Karpas-422 (cell line): ENCODE measurements at places on chromosomes 5 and 9. TPM values are rescaled to one million over a fixed set of nuclear protein-coding genes. Genes with fewer than 3 reads are reported as not detected.

DNA sequence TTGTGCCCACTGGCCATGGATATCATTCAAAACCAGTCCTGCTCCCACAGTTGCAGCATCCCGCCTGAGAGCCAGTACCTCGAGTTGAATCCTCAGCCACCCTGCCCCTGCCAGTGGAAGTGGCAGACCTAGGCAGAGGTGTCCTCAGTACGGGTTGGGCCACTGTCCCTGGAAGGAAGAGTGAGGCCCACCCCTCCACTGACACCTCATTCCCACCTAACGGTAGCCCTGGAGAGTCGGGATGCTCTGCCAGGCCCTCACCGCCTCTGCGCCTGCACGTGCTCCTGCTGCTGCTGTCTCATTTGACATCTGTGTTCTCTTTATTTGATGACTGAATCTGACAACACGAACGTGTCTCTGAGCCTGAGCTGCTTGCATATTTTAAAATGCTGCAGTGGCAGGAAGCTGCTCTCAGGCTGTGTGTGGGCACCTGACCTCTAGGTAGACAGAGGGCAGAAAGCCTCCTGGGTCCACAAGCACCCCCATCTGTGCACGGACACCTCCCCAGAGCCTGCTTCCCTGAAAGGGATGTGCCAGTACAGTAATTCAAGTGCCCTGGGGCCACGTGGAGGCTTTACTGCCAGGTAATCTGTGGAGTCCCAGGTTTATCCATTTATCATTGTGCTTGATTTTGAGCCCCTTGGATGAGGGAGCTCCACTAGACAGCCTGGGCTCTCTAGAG is 194.7 kb downstream of the CACNA1B start:
- no peak overlapping the region for H3K27ac ChIP-seq
- no peaks in the 10 kb centered on the region for H3K4me1 ChIP-seq
- no peaks in the 10 kb centered on the region for H3K36me3 ChIP-seq
- H3K27me3 ChIP-seq = no peaks in the 10 kb centered on the region

SLC34A3 gene
- not detected in 2 replicates for total RNA-seq

MXD3 gene
- total RNA-seq = 12.6 and 18.3 TPM in 2 replicates

GRCh38 chr9:113160571-113160970 is 9.8 kb downstream of the SLC31A2 start:
- peaks cover 33% of the 10 kb centered on the region; the same call in 1 of the 2 replicates for H3K36me3 ChIP-seq
- peaks cover 17% of the 10 kb centered on the region for H3K4me1 ChIP-seq
- no peak for DNase-seq
- H3K27me3 ChIP-seq = no peaks in the 10 kb centered on the region

DNA sequence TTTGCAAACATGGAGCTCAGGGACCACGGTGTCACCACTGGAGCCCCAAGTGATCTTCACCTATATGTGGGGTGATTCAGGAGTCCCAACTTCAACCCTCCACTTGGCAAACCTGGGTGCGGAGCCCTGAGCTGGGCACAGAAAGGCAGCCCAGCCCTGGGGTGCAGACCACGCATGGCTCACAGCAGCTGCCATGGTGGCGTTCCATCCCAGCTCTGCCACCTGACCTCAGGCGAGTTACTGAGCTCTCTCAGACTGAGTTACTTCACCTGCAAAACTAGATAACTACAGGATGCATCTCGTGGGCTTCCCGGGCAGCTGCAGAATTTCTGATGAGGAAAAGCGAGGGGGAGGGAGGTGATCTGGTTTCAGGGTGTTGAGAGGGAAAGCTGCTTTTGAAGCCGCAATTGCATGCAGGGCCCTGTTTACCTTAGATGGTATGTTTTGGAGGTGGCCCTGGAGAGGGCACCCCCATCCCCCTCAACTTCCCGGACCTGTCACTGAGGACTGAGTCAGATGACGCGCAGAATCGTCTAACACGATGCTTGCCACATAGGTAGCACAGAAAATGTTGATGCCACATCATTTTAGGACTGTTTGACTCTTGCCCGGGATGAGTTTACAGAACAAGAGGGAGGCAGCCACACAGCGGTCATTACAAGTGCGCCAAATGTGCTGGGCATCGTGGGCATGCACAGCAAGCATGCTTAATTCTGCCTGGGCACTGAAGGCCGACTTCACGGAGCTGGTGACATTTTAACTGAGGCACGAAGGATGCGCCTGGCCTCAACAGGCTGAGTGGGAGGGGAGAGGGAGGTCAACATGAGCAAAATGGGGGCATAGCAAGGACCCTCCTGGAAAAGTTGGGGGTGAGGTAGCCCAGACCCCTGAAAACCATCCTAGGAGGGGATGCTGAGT is 154.6 kb downstream of the COL23A1 start:
- no peaks in the 10 kb centered on the region for H3K27me3 ChIP-seq
- no peaks in the 10 kb centered on the region for H3K36me3 ChIP-seq
- H3K27ac ChIP-seq = no peak overlapping the region
- H3K4me1 ChIP-seq = peaks cover 10% of the 10 kb centered on the region

DNA sequence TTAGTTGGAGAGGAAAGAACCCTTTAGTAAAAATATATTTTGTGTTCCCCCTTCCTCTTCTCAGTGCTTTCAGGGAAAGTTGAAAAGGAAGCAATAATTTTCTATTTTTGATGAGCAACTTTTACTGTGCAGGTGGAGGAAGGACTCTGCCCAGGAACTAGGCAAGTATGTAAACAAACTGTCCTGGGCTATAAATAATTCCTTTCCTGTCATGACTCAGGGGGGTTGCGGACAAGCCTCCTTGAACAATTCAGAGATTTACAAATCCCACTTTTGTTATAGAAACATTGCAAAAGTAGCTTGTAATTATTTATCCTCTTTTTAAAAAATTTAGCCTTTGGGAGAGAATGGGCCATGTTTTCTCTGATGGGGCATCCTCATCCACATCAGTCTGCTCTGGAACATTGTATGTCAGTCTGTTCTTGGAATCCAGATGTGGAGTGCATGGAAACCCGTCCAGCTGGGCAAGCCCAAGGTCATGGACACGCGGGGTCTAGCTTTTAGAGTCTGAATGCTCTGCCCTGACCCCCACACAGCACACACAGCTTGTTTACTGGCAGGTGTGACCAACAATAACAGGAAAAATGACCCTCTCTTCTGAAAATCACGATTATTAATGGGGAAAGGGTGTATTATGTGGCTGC is 127.6 kb downstream of the GADD45G start:
- H3K27me3 ChIP-seq = no peaks in the 10 kb centered on the region
- no peaks in the 10 kb centered on the region for H3K36me3 ChIP-seq
- DNase-seq = no peak

GRCh38 chr5:1543398-1544293 is 19.9 kb upstream of the LPCAT1 start:
- H3K36me3 ChIP-seq = no peaks in the 10 kb centered on the region
- peaks cover 6% of the 10 kb centered on the region for H3K4me1 ChIP-seq
- no peak overlapping the region for H3K27ac ChIP-seq
- no peaks in the 10 kb centered on the region for H3K27me3 ChIP-seq
- no peak for DNase-seq

ARID3C gene
- 0.48 TPM in 1 of 2 replicates, not detected in the other for total RNA-seq

- H3K4me3 ChIP-seq = no peak overlapping the region
- H3K27ac ChIP-seq = no peak overlapping the region
- no peaks in the 10 kb centered on the region for H3K36me3 ChIP-seq
Measured at GRCh38 chr5:9617221-9617620, 12.9 kb downstream of the TAS2R1 start.

DNA sequence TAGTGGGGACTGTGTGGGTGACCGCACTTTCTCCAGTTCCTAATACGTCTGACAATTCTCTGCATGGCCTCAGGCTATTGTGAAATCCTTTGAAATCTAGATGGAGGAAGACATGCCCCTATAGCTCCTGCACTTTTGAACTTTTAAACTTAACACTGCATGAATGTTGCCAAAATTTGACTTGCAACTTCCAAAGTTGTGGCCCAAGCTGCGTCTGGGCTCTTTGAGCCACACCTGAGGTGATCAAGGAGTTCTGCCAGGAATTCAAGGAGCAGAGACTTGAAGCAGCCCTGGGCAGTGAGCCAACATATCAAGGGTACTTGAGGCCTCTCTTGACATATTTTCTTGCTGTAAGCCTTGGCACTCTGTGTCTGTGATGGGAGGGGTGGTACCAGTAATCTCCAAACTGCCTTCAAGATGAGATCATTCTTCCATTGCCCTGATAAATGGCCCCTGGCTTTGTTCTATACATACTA is 1336.1 kb upstream of the CDH9 start:
- H3K27ac ChIP-seq = no peak overlapping the region
- no peak overlapping the region for H3K4me3 ChIP-seq
- no peaks in the 10 kb centered on the region for H3K36me3 ChIP-seq
- H3K27me3 ChIP-seq = no peaks in the 10 kb centered on the region
- H3K4me1 ChIP-seq = no peaks in the 10 kb centered on the region

PCDHA11 gene
- total RNA-seq = not detected in 2 replicates

- H3K27me3 ChIP-seq = no peaks in the 10 kb centered on the region
- H3K4me1 ChIP-seq = no peaks in the 10 kb centered on the region
- H3K27ac ChIP-seq = no peak overlapping the region
- no peaks in the 10 kb centered on the region for H3K36me3 ChIP-seq
- no peak for DNase-seq
- H3K4me3 ChIP-seq = no peak overlapping the region
Measured at GRCh38 chr9:86096386-86096785, 3.0 kb downstream of the GOLM1 start.

SNCB gene
- not detected in 2 replicates for total RNA-seq

NTRK2 gene
- not detected in 2 replicates for total RNA-seq

DNA sequence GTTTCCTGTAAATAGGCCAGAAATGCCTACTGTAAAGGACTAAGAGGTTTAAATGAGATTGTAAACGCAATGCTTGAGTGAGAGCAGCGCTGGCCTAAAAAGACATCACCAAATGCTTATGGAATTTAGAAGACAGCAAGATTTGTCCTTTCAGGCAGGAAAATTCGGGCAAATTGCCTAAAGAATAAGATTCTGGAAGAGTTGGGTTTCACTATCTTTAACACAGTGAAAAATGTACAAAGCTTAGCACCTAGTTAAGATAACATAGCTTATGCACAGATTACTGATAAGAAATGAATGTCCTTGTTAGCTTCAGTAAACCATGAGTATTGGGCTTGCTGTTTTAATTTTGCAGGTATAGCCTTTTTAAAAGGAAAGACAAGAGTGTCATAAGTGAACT is 4.7 kb downstream of the FKBP15 start:
- peaks cover 17% of the 10 kb centered on the region for H3K36me3 ChIP-seq
- H3K27me3 ChIP-seq = no peaks in the 10 kb centered on the region
- H3K4me3 ChIP-seq = no peak overlapping the region
- H3K27ac ChIP-seq = no peak overlapping the region

DNA sequence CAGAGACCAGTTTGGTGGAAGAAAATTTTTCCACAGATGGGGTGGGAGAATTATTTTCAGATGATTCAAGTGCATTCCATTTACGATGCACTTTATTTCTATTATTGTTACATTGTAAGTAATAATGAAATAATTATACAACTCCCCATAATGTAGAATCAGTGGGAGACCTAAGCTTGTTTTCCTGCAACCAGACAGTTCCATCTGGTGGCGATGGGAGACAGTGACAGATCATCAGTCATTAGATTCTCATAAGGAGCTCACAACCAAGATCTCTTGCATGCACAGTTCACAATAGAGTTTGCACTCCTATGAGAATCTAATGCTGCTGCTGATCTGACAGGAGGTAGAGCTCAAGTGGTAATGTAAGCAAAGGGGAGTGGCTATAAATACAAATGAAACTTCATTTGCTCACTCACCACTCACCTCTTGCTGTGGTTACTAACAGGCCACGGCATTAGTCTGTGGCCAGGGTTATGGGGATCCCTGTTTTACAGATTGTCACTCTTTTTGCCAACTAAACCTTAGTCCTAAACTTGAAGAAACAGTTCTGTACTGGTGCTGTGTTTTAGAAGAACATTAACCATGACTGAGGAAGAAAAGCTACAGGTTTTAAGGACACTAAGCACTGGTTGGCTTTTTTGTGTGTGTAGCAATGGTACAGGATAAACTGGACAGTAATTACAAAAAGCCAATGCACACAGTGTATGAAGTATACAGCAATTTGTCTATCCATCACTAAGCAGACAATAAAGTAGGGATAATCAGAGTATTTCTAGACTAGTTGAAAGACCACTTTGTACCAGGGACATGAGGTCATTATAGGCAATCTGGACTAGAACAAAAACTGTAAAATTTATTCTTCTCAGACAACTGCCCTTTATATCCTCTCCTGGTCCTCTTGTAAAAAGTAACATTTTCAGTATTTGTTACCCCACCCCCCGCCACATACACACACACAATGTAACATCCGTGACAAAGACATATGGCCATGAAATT is 9.9 kb downstream of the TMEM232 start:
- DNase-seq = no peak
- H3K4me3 ChIP-seq = no peak overlapping the region
- H3K4me1 ChIP-seq = no peaks in the 10 kb centered on the region
- H3K27ac ChIP-seq = no peak overlapping the region
- no peaks in the 10 kb centered on the region for H3K27me3 ChIP-seq

SPINK7 gene
- not detected in 2 replicates for total RNA-seq

DNA sequence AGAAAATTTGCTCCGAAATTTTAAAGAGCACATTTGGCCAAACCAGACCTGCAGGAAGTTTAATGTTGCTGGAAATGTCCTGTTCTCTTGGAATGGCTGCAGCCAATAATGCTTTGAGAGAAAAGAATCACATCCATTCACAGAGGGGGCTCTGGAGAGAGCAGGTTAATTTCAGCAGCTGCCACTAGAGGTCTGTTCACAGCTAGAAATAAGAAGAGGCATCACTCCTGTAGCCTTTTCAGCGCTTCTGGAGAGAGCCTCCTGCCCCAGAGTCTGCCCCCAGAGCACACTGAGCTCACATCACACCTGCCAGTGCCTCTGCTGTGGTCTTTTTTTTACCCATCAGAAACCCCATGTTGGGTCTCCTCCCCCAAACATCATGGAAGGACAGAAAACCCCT is 124.8 kb upstream of the RAD23B start:
- H3K27ac ChIP-seq = no peak overlapping the region
- H3K4me3 ChIP-seq = no peak overlapping the region
- H3K4me1 ChIP-seq = no peaks in the 10 kb centered on the region
- DNase-seq = peak; percentile 54

DNA sequence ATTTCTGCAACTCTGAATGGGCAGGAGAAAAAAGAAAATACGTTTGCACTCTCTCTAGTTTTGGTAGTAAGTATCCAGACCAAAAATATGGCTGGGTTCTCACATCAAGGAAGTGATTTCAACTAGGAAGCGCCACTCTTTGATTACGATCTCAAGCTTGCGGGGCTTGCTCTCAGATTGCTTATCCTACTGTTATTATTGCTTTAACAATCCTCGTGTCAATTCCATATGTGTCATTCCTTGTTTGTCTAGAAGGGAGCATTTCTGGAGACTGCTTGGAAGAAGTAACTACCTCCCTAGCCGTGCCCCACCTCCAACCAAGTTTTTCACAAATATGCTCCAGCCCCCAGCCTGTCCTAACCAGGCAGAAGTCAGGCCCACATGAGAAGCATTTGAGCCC is 3.5 kb downstream of the PRUNE2 start:
- H3K27me3 ChIP-seq = no peaks in the 10 kb centered on the region
- no peak overlapping the region for H3K4me3 ChIP-seq
- H3K27ac ChIP-seq = no peak overlapping the region

GRCh38 chr5:151156507-151157420 is 815 bp downstream of the ANXA6 start:
- H3K27ac ChIP-seq = peak overlapping the region; percentile 95
- H3K4me1 ChIP-seq = peaks cover 79% of the 10 kb centered on the region
- DNase-seq = peak; percentile 80
- H3K27me3 ChIP-seq = no peaks in the 10 kb centered on the region
